ENCODE measurements at places on chromosomes 5 and 9.

DNA sequence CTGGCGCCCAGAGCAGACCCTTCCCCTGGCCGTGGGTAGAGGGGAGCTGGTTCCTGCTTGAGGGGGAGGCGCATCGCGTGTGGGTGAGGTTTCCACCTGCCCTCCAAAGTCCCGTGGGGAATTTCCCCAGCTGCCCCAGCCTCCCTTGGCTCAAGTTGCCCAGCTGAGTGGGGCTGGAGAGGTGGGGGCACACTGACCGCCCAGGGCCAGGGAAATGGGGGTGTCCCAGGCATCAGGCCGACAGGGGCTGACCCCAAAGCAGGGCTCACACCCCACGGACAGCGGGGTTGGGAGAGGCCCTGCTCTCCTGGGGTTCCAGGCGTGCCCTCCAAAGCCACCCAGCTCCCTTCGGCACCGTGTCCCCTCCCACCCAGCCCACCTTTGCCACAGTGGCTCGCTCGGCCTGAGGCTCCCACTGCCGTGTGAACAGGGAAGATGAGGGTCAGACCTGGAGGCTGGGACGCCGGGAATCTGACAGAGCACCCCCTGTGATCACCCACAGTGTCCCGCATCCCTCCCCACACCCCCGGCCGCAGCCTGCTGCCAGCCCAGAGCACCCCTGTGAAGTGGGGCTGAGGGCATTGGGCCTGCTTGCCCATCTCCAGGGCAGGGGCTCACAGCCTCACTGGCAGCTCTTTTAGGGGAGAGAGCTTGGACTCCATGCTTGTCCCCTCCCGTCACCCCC, 933 bp upstream of the EGFL7 start:
- DNase-seq, result no peak

- no peak for DNase-seq
These were observed 124.7 kb upstream of the NIPBL start for GRCh38 chr5:36751886-36752285.

- DNase-seq, result no peak
These were observed 56.6 kb downstream of the ELAVL2 start for GRCh38 chr9:23769307-23769935.

DNA sequence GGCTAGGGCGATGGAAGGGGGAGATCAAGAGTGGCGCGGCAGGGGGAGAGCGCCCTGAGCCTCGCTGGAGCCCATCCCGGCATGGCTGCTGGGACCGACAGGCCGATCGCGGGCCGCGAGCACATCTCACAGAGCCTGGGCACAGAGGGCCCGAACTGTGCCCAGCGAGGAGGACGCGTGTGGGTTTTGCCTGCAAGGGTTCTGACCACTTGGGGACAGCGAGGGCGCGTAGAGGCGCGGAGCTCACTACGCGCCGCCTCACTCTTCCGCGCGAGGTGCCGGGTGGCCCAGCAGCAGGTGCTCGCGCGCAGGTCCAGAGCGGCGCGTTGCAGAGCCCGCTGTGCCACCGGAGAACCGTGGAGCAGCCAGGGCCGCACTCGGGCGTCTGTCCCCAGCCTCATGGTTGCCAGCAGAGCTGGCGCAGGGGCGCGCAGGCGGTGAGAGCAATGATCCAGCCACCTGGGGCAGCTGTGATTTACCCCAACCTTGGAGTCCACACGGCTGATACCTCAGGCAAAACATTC, 16.3 kb upstream of the PITX1 start:
- DNase-seq, result no peak

GRCh38 chr9:14277244-14277643, 36.7 kb downstream of the NFIB start:
- no peak for DNase-seq

GRCh38 chr9:105405514-105406131, 42.2 kb upstream of the FSD1L start:
- DNase-seq, result no peak

- no peak for DNase-seq
These were observed 57.6 kb downstream of the AHRR start for GRCh38 chr5:378976-379742.

- no peak for DNase-seq
These were observed 83.7 kb upstream of the IRX4 start for GRCh38 chr5:1966461-1966860.

GRCh38 chr5:145540375-145540774, 294.8 kb downstream of the PRELID2 start:
- no peak for DNase-seq

- no peak for DNase-seq
These were observed 33.5 kb downstream of the GNA14 start for GRCh38 chr9:77614645-77615044.

- no peak for DNase-seq
These were observed 126.2 kb upstream of the ADCY2 start for GRCh38 chr5:7269591-7270274.

DNA sequence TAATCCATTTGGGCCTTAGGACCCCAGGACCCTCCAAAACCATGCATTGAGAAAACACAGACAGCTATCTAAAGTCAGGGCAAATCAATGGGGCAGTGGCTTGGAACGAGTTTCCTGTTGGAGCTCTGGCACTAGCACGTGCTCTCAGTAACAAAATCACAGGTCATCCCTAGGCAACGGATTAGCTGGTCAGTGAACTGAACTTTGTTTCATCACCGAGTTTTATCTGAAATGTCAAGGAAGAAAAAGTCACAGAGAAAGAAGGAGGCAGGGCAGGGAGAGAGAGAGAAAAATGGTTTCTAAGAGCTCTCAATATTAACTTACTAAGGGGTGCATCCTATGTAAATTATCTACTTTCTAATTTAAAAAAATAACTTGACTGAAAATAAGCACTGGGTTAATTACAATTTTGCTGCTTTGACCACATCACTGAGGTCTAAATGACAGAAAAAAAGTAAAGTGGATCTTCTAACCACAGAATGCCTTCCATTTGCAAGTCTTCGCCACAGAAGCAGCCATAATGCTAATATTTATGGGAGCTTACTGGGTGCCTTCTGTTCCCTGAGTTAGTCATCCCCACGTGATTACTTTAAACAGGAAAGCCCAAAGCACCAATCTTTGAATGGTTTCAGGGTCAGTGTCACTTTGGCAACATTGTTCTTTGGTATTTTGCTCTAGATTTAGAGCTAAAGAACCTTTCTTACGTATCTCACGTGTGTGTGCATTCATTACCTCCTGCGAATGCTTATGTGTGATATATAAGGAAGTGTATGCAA, 503.9 kb downstream of the RASEF start:
- DNase-seq, result no peak

DNA sequence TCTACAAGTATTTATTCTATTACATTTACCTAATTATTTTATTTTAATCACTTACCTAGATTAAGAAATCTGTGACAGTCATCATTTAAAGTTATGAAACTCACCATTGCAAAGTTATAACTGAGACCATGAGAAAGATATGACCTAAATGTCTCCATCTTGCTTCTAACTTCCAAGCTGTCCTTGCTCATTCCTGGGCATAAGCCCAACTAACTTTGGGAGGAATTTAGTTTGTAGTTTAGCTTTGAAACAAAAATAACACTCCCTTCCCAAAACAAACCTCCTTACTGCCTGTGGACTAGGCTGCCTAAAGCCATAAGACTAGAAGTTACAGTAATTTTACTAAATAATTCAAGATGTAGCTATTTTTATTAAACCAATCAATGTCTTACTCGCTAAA, 195.6 kb upstream of the RAI14 start:
- DNase-seq, result no peak
